ENCODE measurements at places on chromosomes 1 and 21.
A peak's percentile ranks its signal among the peaks of the same experiment; 100 is the strongest.

DNA sequence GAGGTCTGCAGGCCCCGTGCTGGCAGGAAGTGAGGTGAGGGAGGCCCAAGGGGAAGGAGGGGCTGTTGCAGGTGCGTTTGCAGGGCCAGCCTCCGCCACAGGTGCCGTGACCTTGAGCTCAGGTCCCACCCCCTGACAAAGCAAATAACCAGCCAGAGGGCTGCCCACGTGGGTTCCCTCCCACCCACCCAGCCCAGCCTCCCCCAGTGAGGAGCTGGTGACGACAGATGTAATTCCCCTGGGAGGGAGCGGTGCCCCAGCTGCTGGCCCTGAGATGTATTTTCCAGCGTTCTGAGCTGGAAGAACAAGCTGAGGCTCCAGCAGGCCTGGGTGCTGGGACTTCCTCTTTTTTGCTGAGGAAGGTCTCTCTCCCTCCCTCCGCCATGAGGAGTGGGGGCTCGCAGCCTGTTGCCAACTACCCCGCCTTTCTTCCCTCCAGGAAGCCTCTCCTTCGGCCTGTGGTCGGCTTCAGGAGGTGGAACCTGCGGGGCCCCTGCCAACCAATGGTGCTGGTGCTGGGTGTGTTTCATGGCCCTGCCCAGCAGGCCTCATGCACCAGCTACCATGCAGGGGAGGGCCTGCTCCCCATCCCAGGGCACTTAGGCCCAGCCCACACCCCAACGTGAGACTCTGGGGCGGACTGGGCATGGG, 153.2 kb downstream of the PRDM16 start:
- no peak for DNase-seq

DNA sequence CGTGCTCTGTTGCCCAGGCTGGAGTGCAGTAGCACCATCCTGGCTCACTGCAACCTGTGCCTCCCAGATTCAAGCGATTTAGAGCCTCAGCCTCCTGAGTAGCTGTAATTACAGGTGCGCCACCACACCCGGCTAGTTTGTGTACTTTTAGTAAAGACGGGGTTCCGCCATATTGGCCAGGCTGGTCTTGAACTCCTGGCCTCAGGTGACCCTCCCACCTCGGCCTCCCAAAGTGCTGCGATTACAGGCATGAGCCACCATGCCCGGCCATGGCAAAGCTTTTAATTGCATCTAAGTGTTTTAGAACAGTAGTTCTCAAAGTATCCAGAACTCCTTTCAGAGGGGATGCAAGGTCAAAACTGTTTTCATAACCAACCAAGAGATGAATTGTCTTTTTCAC, 25.1 kb upstream of the IFNGR2 start:
- no peak for DNase-seq

DNA sequence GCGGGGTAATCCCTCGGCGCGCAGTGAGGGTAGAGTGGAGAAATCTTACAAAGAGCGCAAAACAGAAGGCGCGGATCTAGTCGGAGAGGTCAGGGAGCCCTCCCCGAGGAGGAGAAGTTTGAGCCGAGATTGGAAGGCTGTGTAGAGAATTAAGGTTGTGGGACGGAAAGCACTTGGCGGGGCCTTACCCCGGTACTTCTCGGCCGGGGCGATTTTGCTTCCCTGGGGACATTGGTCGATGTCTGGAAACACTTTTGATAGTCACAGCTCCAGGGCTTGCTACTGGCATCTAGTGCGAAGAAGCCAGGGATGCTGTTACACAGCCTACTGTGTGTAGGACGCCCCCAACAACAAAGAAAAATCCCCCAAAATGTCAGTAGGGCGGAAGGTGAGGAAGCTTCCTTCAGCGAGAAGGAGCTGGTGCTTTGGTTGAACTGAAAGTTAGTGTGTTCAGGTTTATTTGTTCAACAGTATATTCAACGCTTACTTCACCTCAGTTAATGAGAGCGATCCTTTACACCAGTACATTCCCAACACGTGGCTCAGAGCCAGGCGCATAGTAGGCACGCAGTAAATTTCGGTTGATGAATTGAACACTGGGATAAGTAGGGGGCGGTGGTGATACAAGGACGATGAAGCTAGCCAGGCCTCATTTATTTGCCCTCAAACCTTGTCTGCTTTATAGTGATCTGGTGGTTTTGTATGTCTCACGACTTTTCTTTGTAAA, 807 bp downstream of the CEP85 start:
- peak; percentile 17 for DNase-seq

DNA sequence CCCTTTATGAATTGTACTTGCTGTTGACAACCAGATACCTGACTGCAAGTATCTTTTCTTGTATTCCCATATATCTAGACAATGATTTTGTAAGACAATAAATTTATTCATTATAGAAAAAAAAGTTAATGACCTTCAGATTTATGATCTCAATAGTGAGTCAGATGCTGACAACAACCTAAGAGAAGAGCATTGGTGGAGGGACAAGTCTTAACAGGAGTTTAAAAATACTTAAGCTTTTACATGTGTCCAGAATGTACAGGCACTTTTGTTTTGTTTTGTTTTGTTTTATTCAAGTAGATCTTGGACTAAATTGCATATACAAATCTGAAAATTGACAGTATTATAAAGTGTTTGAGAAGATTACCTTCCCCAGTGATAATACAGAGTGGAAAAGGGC, 1544.6 kb upstream of the B3GALT2 start:
- DNase-seq = no peak

- DNase-seq = peak; percentile 73
Observed at GRCh38 chr1:244224487-244225430, 173.7 kb downstream of the ZBTB18 start.

- DNase-seq = no peak
Observed at GRCh38 chr1:89462250-89462649, 62.4 kb upstream of the LRRC8B start.

DNA sequence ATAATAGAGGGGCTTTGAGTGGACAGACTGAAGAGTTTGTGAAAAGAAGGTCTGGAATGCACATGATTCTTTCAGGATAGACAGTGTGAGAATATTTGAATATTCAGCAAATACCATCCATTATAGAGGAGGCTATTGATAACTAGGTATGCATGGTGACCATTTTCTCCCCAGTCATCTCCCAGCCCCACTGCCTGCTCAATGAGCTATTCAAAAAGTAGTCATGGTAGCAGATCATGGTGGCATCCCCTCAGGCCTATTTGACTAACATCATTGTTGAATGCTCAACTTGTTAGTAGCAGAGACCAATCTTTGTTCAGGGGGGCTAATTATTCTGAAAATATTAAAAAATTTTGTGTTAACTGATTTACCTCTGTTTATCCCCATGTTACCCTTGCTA, 311.6 kb downstream of the S1PR1 start:
- DNase-seq = no peak

GRCh38 chr1:13807209-13807608, 107.2 kb downstream of the PRDM2 start:
- DNase-seq = peak; percentile 27

- DNase-seq = no peak
Observed at GRCh38 chr21:37039411-37040075, 33.0 kb downstream of the RIPPLY3 start.

- no peak for DNase-seq
Observed at GRCh38 chr1:93095804-93096585, 16.9 kb downstream of the MTF2 start.

DNA sequence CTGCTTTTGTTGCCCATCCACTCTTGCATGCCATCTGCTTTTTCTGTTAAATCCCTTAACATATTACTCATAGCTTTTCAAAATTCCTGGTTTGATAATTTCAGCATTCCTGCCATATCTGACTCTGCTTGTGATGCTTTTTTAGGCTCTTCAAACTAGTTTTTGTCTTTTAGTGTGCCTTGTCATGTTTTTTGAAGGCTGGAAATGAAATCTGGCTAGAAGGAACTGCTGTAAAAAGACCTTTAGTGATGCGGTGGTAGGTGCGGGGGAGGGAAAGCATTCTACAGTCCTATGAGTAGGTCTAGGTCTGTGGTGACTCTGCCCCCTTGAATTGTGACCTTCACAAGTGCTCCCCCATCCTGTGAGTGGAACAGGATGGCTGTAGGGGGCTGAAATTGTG, 15.0 kb upstream of the S100B start:
- no peak for DNase-seq

DNA sequence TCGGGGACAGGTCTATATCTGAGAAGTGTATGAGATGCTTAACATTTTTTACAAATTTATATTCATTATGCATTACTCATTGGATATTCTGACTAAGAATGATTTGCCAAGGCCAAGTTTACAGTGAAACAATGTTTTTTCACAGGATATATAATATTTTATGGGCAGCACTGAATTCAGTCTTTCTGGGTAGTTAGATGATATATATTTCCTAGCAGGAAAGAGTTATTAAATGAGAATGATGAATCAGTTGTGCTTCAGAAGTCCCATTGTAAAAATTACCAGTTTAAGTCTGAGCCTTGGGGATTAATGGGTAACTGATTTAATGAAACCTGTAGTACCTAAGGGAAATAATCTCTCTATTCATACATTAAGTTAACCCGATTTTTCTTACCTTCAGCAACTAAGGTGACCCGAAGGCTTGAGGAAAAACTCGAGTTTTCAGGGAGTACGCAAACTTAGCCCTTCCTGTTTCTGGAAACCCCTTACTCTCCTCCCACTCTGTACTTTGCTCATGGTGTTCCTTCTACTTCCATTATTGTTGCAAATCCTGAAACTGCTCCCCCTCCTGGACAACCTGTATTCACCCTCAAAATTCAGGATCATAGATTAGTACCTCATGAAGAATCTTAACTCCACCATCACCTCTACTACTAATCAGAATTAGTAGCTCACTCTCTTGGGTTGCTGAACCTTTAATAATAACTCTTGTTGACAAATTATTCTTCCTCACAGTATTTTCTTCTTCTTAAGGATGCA, 135.1 kb downstream of the AK5 start:
- peak; percentile 40 for DNase-seq

DNA sequence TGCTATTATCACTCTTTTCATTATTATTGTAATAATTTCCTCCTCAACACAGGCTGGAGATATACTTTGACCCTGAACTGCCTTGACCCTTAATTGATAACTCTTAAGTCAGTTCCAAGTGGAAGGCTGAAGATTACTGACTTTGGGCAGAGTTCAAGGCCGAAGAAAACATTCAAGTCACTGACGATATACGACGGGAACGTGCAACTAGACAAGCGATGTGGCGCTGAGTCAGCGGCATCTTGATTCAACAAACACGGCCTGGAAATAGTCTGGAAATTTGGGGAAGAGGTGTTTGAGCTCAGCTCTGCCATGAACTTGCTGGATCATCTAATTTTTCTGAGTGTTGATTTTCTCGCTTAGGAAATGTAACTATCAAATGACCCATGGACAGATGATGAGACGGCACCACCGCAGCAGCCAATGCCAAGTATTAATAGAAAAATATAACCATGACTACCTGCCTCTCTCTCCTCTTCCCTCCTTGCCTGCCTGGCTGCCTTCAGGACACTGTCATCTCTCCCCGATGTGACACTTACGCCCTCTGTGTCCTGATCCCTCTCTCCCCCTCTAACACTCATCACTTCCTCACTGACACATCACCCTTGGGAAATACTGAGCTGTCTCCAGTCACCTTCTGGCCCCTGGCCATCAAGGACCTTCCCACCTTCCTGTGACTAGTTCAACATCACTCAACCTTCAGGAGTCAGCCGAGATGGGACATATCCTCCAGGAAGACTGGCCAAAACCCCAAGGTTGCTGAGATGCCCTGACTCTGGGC, 49.4 kb downstream of the TMCO4 start:
- DNase-seq = no peak

DNA sequence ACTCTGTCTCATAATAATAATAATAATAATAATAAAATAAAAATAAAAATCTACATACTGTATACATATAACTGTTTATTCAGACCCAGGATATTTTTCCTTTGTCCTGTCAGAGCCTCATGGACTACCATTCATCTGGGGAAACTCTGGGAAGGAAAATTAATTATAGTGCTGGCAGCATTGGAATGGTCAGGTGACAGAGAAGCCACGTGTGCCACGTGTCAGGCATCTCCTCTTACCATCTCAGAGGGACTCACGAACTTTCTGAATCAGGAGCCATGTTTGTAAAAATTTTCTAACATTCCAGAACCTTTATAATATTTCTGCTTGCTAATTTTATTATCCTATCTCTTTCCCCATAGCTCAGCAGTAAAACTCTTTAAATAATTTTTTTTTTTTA, 97.8 kb upstream of the HNRNPU start:
- DNase-seq = no peak

DNA sequence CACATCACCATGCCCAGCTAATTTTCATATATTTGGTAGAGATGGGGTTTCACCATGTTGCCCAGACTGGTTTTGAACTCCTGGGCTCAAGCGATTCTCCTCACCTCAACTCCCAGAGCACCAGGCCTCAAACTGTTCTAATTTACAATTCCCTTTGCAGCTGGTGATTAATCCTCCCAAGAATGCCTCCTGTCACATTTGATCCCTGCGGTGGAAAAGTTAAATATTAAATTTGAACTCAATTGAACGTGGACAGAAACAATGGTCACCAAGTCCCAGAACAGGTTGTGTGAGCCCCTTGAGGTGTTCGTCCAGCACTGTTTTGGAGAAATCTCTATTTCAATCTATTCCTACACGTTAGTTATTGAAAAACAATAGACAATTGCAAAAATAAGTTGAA, 2.0 kb upstream of the ANKRD35 start:
- DNase-seq = peak; percentile 27

- no peak for DNase-seq
Observed at GRCh38 chr1:91243171-91243570, 161.5 kb downstream of the HFM1 start.

DNA sequence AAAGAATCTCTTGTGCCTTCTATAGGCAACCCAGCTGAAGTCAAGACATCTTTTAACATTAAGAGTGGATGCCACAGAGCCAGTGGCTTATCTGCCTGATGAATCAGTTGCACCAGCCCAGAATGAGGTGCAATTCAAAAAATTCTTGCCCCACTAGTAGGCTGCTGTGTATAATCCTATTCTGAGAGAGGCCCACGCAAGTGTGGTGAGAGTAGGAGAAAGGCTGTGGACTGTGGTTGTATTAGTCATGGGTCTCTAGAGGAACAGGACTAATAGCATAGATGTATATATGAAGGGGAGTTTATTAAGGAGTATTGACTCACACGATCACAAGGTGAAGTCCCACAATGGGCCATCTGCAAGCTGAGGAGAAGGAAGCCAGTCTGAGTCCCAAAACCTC, 216.4 kb downstream of the LTN1 start:
- peak; percentile 81 for DNase-seq

DNA sequence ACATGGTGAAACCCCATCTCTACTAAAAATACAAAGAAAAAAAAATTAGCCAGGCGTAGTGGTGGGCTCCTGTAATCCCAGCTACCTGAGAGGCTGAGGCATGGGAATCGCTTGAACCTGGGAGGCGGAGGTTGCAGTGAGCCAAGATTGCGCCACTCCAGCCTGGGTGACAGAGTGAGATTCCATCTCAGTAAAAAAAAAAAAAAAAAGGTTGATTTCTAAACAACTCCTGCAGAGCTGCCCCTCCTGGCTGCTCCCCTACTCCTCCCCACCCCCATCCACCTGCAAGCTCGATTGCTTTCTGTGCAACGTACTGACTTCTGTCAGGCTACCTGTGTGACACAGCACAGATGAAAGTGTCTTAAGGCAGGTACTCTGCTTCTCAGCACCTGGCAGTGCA, 13.3 kb downstream of the ETV3L start:
- no peak for DNase-seq

- DNase-seq = no peak
Observed at GRCh38 chr1:40075266-40075665, 21.8 kb downstream of the PPT1 start.

GRCh38 chr1:8874230-8875201, 4.0 kb downstream of the ENO1 start:
- DNase-seq = no peak

GRCh38 chr21:35849144-35849543, 211.2 kb downstream of the SETD4 start:
- peak; percentile 3 for DNase-seq

GRCh38 chr1:221709854-221710253, 32.0 kb downstream of the DUSP10 start:
- DNase-seq = no peak

- DNase-seq = no peak
Observed at GRCh38 chr1:29675481-29676263, 439.4 kb downstream of the PTPRU start.
